ENCODE measurements at places on chromosomes 2 and 18.
A peak's percentile ranks its signal among the peaks of the same experiment; 100 is the strongest.

DNA sequence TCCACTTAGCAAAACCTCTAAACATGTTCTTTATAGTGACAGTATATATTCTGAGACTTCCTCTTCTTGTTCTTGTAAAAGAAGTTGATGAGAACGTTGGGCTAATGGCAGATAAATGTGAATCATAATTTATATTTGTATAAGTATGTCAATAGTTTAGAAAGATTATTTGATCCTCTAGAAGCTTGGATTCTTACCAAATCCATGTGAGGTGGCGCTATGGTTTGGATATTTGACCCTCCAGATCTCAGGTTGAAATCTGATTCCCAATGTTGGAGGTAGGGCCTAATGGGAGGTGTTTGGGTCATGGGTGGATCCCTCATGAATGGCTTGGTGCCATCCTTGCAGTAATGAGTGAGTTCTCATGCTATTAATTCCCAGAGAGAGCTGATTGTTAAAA, 29.8 kb upstream of the SCN1A start:
- no peak for DNase-seq

- peak; percentile 93 for DNase-seq
These were observed 1.1 kb downstream of the TMEM18 start for GRCh38 chr2:675982-676646.

GRCh38 chr2:172128484-172128883, 25.8 kb upstream of the DLX2 start:
- peak; percentile 62 for DNase-seq

GRCh38 chr2:189138800-189139199, 40.8 kb downstream of the COL5A2 start:
- no peak for DNase-seq

- no peak for DNase-seq
These were observed 9.0 kb upstream of the CIB4 start for GRCh38 chr2:26649992-26650712.

GRCh38 chr2:219508971-219509779, 5.1 kb upstream of the ASIC4 start:
- no peak for DNase-seq

DNA sequence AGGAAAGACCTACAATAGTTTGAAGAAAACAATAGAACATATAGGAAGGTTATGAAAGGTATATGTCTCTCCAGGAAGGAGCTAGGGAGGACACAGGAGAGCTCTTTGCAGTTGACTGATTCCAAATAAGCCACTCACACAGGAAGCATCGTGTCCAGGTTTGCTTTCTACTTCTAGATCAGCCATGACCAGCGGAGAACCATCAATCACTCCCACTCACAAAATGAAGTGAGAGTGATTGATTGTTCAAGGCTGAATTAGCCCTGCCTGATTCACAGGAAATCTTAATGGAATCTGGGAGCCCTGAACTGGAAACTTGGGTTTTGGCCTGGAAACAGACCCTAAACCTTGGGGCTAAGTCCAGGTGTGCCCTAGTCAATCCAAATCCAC, 1292.2 kb upstream of the ZEB2 start:
- no peak for DNase-seq

Measured in fibroblast of gingiva (primary cell).